ENCODE measurements at places on chromosomes 3 and 15.
A peak's percentile ranks its signal among the peaks of the same experiment; 100 is the strongest.

- peak; percentile 53 for DNase-seq
These were observed 24.2 kb downstream of the PXYLP1 start for GRCh38 chr3:141255846-141256261.

DNA sequence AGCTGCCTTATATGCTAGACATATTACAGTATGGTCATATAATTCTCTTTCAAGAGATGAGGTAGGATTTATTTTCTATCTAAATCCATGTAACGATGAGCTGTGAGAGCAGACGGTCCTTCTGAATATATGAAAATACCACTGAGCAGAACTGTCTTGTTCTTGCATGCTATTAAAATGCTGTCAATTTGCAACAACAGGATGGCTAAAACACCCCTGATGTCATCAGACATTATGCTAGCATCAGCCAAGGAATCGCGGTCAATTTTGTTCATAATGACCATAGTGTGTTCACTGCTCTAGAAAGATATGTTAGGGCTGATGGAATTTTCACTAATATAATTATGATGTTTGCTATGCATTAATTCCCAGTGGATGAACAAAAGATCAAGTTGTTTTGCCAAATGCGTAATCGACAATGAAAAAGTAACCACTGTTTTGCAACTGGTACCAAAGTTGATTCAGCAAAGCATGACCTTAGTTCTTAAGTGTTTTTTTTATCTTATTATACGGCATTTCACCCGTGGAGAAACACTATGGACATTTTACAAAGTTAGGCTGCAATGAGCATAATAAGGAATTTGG is 765.4 kb upstream of the NR2F2 start:
- DNase-seq = no peak

DNA sequence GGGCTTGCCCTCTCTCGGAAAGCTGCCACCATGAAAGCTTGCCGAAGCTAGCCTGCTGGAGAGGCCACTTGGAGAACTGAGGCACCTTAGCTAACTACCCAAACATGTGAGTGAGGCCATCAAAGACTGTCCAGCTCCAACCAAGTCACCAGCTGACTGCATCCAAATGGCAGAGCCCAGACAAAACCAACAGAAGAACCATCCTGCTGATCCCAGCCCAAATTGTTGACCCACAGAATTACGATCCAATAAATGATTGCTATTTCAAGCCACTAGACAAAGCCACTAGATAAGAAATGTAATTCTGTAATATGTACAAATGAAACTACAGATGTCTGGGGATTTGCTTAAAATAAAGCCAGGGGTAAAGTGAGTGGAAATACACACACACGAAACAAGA is 109.8 kb upstream of the TRPM1 start:
- no peak for DNase-seq

- no peak for DNase-seq
These were observed 8.8 kb downstream of the C3orf22 start for GRCh38 chr3:126549861-126550487.

GRCh38 chr3:128447561-128448013 is 19.1 kb downstream of the DNAJB8 start:
- no peak for DNase-seq

DNA sequence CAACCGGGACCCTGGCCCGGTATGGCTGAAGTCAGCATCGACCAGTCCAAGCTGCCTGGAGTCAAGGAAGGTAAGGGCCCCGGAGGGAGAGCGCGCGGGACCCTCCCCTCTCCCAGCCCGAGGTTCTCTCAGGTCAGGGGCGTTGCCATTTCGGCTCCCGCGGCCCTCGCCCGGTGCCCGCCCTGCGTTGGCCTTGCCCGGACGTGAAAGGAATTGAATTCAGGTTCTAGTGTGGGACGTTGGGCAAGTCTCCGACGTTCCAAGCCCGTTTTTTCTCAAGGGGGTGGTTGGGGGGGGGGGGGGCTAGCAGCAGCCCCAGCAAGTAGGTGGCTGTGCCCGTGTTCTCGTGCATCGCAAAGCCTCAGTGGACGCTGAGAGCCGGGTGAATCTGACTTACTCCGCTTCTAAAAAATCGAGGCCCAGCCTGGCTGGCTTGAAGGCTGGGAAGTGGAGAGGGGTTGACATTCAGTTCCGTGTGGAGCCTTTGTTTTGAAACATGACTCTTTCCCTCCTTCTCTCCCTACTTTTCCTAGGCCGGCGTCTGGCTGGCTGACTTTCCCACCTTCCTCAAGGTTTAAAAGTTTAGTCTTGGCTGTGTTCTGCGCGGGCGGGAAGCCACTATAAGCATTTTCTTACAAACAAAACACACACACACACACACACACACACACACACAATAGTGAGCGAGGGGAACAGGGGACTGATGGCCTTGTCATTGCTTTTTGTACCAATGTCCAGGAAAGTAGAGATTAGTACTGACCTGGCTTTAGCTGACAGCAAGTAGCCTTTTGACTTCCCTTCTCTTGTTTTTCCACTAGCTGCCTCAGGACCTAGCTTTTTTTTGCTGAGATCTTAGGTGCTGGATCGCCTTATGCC is at the start of gene UTS2B:
TSS of gene UTS2B (minus strand) at position 873 of the 876 bp plus-strand sequence. CDS start 48,337 bp downstream, outside the sequence.
- peak; percentile 21 for DNase-seq

DNA sequence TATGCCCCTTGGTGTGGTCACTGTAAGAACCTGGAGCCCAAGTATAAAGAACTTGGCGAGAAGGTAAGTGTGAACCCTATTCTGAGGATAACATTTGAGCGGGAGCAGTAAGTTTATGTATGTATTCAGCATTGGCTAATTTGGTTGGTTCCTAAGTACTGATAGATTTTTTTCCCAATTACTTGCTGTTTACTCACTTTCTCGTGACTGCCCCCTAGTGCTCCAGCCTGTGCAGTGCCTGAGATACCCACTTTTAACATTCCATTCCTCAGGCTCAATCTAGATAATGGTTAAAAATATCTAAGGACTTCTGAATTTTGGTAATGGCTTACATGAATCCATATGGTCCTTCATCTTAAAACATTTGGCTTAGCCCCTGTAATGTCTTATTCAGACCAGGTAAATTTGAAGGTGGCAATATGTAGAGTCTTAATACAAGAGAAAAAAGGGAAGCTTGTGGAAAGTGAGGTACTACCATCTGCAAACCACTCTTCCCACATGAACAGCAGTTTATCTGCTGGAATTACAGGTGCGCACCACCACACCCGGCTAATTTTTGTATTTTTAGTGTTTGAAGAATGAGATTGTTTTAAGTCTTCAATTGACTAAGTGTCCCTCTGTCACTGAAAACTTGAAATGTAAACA is 7.1 kb downstream of the ELL3 start:
- DNase-seq = peak; percentile 24

DNA sequence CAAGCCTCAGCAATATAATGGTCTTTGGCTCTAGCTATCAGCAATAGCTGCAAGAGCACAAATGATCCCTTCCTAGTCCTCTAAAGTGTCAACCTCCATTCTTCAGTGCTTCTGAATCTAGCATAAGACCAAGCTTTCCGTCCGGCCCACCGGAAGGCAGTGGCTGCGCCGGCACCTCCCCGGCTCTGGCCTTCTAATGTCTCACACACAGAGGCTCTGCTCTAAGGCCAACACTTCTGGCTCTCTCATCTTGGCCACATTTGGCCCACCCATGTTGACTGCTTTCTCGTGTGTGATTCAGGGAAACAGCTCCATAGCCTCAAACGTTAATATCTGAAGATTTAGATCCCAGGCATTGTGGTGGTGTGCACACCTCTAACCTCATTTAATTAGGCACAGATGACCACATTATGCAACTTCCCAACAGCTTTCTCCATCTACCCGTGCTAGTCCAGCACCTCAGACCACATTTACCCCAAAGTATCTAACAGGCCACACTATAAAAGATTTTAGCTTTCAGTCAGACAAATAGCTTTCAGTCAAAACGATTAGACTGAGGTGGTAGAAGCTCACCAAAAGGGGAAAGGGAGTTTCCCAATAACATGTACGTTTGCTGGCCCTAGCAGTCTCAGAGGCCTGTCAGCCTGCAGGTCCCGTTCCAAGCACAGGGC is 19.3 kb downstream of the SLC51A start:
- DNase-seq = no peak

DNA sequence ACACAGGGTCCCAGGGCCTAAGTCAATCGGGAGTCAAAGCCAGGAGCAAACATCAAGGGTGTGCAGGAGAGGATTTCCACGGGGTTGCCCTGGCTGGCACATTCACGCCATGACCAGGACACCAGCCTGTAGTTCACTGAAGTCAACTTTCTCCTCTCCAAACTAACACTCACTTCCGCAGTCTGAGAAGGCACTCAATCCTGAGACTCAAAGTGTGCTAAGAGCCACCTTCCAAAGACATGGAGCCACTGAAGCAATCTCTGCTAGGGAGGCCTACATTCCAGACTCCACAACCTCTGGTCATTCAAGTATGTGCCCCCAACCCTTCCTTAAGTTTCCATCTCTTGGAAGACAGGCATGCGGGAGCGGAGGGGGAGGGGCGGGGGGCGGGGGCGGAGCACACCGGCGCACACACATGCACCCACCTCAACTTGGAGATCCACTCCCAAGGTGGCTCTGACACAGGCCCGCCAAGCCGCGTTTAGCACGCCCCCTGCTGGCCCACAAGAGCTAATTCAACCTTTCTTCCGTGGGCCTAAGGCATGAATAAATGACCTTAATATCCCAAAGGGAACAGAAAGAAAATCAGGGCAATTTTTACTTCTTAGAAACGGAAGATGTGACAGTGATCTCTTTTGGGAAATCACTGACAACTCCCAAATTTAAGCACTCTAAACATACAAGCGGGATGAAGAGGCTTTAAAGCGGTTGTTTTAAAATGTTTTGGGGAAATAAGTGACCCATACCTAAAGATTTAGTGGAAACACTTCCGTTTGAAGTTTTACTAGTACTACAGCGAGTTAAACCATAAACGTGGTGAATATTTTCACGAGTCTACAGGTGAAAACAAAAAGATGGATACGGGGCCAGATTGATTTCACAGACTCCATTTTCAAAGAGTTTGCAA is 162.5 kb upstream of the CHRNA7 start:
- DNase-seq = peak; percentile 2

- DNase-seq = no peak
These were observed 5.3 kb downstream of the MYZAP start for GRCh38 chr15:57596978-57597377.
